ENCODE measurements at places on chromosomes 4 and X.
A peak's percentile ranks its signal among the peaks of the same experiment; 100 is the strongest.

DNA sequence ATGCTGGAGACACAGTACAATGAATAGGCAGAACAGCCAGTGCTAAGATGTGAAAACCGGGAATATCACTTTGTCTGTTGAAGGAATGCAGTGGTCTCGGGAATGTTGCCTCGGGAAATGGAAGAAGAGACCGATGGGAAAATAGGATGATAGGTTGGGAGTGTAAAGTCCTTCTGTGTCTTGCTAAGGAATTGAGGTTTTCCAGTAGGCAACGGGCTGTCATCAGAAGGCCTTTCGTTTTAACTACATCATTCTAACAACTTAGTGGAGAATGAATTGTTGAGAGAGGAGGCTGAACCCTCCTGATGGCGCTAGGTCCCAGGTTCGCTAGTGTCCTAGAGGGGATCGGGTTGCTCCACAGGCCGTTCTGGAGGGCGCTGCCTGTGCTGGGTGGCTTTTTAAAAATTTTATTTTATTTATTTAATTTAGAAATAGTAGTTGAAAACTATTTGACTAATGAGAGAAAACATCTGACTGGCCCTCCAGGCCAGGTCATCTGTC is 730 bp downstream of the VBP1 start:
- no peak for DNase-seq

- DNase-seq: no peak
Measured at GRCh38 chrX:139581068-139581467, 50.5 kb downstream of the F9 start.

DNA sequence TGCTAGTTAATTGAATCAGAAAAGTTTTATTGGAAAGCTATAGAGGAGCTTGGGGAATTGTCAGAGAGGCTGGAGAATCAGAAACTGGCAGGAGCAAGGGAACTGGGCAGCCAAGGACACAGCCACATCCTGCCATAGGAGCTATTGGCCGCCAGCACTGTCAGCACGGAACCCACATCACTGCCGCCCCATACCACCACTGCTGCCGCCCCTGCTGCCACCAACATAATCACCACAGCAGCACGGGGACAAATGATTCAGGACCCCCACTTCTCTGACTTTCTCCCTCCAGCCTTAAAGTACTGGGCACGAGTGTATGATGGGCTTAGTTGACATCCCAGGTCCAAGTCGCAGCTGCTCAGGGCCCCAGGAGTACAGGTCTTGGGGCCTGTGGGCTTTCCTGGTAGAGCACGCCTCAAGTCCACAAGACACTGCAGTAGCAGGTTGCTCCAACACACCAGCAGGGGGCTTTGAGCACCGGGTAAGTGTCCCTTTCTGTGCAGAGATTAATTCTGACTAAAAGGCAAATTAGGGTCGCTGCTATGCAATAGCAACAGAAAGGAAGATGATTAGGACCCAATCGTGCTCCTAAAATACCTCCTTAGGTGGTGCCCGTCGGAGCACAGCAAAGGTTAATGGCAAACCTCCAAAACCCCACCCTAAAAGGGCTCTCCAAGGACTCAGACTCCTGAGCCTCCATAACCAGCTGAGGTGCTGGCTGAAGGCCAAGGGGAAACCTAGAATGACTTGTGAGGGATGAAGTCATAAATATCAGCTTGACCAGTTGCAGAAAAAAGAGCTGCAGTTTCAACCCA is 6.9 kb downstream of the PJA1 start:
- DNase-seq: peak; percentile 83

GRCh38 chr4:14049946-14050345 is 422.4 kb upstream of the BOD1L1 start:
- no peak for DNase-seq

DNA sequence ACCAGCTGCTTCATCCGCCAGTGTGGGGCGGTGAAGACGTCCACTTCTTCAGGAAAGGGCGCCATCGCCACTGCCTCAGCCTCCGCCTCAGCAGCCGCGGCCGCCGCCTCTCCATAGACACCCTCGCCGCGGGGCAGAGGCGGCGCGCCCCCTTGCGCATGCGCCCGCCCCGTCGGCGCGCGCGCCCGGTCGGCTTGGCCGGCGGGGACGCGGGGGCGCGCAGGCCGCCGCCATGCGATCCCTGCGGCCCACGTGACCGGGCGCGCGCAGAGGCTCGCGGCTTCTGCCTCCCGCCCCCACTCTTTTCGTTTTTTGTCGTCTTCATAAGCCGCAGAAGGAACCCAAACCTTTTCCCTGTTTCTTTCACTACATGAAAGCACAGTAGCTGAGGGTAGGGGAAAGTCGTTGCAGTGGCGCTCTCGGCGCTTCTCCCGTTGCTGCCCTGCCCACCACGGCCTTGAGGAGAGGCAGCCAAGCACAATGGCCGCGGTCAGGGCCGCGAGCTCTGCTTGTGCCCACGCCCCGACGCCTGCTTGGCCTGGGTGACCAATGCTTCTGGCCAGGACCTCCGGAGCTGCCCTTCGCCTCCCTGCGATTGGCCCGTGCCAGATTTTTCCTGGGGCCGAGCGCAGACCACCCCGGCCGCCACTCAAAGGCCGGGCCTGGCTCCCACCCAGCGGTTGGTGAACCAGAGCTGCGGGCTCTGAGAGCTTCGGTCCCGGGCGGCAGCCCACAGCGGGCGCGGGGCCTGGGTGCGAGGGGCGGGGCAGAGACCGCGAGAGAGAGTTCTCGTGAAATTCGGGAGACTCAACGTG is at the start of gene FBXL5:
FBXL5 (minus strand) TSS at position 135 of the 815 bp plus-strand sequence; CDS start at position 65, 70 bp downstream.
- DNase-seq: peak; percentile 74

GRCh38 chrX:10450229-10450958 is 170.0 kb downstream of the MID1 start:
- no peak for DNase-seq

DNA sequence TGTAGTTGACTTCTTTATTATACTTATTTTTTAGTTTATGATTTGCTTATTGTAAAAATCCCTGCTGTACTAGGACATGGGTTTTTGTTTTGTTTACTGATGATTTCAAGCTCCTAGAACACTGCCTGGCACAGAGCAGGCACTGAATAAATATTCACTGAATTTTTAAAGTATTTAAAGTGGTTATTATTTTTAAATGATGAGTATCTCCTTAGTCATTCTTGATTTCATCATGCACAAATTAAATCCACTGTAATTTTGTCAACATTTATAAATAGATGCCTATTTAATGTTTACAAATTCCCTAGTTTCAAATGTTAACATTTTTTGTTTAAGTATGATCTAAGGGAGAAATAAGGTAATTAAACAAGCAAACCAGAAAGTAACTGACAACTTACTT is 367.9 kb upstream of the SLIT2 start:
- DNase-seq: no peak

DNA sequence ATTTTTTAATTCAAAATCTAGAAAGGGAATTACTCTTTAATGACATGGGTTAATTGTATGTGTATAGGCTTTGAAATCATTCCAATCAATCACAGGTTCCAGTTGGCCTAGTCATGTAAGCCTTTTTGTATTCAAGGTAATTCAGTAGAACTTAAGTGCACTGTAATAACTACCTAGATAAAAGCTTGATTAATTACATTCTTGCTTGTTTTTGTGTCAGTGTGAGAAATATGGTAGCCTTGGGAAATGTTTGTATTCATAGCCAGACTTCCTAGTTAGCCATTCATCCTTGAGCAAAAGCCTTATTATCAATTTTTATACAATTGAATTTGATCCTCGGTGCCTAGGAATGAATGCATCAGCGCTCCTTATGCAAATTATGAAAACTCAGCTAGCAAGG is 33.5 kb downstream of the TKTL2 start:
- DNase-seq: no peak

GRCh38 chrX:5015451-5015850 is 1213.2 kb downstream of the NLGN4X start:
- DNase-seq: no peak

DNA sequence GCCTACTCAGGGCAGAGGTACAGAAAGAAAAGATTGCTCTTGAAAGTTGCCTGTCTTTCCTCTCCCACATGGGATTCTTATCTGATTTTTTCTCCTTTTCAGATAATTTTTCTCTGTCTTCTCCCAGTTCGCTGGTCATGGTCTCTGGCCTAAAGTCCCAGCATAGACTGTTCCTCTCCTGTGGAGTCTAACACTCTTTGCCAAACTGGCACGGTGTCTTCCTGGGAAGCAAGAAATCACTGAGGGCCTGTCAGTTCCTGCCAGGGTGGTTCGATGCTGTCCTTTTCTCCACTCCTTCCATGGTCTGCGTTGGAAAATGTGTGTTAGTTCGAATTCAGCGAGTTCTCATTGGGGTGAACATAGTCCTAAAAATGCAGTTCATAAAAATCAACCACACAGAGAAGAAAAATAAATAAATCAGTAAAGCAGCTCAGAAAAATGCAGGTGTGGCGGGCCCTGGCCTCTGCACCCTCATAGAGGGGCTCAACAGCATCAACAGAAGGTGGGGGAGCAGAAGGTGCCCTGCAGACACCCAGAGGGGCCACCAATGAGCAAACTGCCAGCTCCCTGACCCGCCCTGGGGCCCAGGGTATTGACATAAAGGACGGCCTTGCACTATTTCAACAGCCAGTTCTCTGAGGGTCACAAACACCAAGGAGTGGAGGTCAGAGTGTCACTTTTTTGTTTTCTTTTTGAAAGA is 2.1 kb downstream of the RGN start:
- DNase-seq: no peak

DNA sequence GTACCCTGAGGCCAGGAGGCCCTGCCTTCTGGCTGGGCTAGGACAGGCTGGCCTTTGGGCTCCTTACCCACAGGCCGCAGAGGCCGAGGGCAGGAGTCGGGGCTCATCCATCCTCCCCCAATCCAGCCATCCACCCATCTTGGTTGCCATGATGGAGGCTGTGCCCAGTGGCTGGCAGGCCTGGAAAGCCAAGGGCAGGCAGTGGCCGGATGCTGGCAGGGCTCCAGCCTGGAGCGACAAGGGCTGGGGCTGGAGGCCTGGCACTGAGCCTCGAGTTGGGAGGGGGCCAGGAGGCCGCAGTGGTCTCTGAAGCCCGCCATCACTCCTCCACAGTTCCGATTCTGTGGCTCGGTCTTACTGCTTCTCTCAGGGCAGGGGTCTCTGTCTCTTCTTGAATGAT is 8.6 kb upstream of the BGN start:
- DNase-seq: no peak

DNA sequence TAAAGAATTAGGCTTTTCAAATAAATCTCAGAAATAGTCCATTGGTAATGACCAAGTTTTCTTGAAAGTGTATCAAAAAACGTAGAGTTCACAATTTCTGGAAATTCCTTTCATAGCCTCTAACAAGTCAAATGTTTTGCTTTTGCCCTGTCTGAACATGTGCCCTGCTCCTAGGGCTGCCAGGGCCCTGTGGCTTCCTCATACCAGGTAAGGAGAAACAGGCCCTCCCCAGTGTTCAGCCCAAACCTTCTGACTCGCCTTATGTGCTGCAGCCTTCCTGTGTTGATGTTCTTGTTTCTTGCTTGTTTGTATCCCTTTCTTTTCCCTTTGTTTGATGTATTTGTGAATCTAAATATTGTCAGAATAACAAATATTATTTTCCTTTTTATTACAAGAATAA is 146.1 kb upstream of the PACRGL start:
- no peak for DNase-seq

DNA sequence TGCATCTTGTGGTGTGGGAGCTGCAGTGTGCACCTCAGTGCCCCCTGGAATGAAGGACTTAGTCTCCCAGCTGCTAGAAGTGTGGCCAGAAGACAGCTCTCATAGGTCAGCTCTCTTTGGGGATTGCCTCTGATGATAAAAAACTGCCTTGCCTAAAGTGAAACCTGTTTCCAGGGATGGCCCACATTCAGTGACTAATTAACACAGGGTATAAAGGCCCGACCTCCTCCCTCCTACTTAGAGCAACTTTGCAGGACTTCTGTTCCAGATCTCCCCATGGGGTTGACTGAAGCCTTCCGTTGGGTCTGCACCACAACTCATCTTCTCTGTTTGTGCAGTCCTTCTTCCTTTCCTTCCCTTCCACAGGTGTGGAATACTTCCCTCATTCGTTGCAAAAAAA is 53.2 kb downstream of the SPINK2 start:
- DNase-seq: no peak

- no peak for DNase-seq
Measured at GRCh38 chrX:135931644-135932487, 38.4 kb downstream of the SAGE1 start.

DNA sequence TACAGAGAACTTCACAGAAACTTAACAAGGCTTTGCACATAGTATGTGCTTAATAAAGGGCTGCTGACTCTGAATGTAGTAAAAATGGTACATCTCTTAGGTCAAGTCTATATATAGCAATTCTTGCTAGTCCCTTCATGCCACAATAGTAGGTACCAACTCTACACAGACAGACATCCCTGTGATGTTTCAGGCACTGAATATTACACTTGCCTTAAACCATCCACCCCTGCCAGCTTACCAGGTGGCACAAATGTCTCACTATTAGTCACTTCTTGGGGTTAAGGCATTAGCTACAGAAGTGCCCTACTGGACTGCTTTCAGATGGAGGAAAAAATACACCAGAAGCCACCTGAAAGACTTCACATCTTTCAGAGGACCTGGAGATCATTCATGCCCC is 86.3 kb upstream of the CITED1 start:
- DNase-seq: no peak

DNA sequence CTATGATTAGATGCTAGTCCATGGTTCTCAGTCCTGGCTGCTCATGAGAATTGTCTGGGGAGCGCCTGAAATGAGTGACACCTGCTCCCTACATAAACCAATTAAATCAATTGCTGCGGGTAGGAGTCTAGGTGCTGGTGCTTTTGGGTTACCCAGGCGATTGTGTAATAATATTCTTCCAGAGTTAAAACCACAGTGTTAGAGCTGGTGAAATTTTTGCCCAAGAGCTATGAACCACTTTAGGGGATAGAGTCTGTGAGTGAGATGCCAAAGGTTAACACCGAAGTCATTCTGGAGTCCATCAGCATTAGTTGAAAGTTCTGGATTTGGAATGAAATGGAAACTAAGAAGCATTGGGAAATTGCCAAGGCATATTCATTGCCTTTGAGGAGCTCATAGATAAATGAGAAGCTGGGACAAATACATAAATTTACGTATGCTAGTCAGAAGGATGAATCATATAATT is 15.3 kb downstream of the PDK3 start:
- no peak for DNase-seq

GRCh38 chr4:14143892-14144291 is 516.4 kb upstream of the BOD1L1 start:
- no peak for DNase-seq

DNA sequence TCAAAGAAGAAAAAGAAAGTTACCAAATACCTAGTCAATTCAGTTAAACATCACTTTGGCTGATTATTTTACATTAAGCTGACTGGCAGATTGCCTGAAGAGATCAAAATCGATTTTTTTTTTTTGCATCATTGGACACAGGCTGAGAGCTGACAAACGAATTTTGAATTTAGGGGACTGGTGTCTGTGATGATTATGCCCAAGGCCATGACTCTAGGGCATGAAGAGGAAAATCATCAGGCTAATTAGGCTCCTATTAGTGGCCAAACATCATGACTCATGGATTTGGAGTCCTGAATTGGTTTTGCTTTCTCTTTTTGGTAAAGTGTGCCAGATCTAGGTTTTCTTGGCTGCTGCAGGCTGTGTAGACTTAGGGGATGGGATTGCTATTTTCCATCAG is 829.3 kb upstream of the LCORL start:
- no peak for DNase-seq

GRCh38 chr4:173528378-173529321 is 1.4 kb downstream of the HAND2 start:
- DNase-seq: no peak

- no peak for DNase-seq
Measured at GRCh38 chr4:180363815-180364214, 1879.4 kb upstream of the TENM3 start.

- DNase-seq: no peak
Measured at GRCh38 chrX:132737743-132738142, 220.7 kb downstream of the HS6ST2 start.

- DNase-seq: no peak
Measured at GRCh38 chr4:142697928-142698327, 148.2 kb downstream of the INPP4B start.

Data from tibial artery (tissue), 4 donors.